ENCODE measurements at places on chromosomes 3 and 15.

DNA sequence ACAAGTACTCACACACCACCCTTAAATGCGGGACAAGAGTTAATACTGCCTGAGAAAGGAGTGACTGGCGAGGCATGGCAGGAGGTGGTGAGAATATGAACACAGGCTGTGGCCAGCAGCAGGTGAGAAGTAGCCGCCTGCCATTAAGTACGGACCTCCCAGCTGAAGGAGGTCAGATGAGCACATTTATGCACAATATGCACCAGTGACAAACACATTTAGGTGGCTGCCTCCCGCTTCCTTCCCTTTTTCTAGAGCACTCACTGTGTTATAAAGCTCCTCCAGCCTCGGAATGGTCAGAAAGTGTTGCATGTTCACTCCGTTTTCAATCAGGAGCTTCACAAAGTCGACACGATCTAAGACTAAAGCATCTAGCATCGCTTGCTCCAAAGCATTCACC lies 52.4 kb downstream of the TRPM1 start:
- DNase-seq = no peak

DNA sequence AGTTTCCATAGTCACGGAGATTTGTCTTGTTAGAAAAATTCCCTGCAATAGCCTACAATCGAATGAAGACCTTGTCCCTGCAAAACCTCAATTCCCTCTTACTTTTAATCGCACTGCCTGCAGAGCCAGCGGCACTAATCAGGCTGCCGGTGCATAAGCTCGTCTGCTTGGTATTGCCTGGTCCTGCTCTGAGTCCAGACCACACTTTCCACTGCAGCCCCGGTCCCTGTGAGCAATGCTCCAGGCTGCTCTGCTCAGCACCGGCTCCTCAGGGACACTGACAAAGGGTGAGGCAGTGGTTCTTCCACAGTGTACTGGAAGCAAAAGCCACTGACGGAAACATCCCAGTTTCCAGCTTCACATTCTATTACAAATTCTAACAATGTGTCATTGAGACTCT lies 164.3 kb downstream of the OCA2 start:
- no peak for DNase-seq

DNA sequence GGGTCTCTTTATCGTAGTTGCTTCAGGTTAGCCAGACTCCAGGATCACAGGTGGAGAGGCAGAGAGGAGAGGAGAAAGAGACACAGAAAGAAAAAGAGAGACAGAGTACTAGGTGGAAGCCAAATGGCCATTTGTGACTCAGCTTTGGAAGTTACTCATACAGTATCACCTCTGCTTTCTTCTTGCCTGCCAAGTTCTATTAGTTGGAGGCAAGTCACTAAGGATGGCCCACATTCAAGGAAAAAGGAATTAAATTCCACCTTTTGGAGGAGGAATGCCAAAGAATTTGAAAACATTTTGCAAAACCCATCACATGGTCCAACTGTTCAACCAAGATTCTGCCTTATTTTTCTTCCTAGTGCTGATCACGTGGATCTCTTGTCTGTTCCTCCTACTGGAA lies 291.1 kb downstream of the CHL1 start:
- no peak for DNase-seq

DNA sequence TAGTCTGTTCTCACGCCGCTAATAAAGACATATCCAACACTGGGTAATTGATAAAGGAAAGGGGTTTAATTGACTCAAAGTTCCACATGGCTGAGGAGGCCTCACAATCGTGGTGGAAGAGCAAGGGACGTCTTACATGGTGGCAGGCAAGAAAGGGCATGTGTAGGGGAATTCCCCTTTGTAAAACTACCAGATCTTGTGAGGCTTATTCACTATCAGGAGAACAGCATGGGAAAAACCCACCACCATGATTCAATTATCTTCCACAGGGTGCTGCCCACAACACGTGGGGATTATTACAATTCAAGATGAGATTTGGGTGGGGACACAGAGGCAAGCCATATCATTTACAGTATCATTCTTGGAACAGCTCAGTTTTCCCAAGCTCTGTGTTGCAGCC lies 268.0 kb downstream of the SUCLG2 start:
- DNase-seq = no peak

- no peak for DNase-seq
These were observed 46.2 kb downstream of the PTH1R start for GRCh38 chr3:46923559-46924350.

- no peak for DNase-seq
These were observed 33.5 kb downstream of the HMCES start for GRCh38 chr3:129312021-129312639.

GRCh38 chr3:46900007-46900292 lies 22.4 kb downstream of the PTH1R start:
- DNase-seq = peak; percentile 67

DNA sequence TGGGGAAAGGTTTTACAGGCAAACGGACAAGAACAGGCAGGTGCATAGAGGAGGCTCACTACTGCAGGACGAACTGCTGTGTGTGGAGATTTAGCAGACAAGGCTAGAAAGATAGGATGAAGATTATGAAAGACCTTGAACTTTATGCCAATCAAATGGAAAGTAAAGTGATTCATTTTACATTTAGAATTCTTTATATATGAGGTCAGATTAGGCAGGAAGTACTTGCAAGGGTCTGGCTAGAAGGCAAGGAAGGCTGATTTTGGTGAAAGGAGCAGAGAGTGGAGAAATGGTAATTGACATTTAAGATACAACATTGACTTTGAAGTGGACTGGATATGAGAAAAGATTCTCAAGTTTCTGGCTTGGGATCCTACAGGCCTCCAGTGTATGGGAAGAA lies 33.6 kb downstream of the PLSCR4 start:
- no peak for DNase-seq

DNA sequence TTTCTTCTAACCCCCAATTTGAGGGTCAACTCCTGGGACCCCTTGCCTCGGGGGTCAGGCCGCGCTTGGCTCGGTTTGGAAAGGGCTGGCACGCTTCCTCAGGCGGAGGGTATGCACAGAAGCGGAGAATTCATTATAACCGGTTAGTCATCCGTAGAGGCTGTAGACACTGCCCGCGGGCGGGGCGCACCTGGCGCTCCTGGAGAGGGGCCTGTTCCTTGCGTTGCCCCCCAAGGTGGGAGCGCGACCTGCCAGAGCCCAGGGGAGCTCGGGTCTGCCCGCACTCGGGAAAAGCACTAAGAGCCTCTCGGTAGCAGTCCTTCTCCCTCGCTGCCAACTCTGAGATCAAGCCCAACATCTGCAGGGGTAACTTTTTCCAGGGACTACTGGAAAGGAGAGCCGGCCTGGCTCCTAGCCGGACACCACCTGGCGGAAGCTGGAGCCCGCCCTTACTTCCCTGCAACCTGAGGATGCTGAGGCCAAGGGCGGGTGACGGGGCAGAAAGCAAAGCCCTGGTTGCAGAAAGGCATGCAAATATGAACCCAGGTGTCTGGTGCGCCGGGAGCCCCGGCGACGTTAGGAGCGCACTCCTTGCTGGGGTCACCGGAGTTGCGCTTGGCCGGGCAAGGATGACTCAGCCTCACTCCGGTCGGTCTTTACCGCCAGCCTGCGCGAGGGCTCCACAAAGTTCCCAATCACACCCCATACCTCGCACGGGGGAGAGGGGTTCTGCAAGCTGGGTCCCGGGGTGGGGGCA lies 1.5 kb upstream of the CACNA2D3 start:
- peak; percentile 38 for DNase-seq

DNA sequence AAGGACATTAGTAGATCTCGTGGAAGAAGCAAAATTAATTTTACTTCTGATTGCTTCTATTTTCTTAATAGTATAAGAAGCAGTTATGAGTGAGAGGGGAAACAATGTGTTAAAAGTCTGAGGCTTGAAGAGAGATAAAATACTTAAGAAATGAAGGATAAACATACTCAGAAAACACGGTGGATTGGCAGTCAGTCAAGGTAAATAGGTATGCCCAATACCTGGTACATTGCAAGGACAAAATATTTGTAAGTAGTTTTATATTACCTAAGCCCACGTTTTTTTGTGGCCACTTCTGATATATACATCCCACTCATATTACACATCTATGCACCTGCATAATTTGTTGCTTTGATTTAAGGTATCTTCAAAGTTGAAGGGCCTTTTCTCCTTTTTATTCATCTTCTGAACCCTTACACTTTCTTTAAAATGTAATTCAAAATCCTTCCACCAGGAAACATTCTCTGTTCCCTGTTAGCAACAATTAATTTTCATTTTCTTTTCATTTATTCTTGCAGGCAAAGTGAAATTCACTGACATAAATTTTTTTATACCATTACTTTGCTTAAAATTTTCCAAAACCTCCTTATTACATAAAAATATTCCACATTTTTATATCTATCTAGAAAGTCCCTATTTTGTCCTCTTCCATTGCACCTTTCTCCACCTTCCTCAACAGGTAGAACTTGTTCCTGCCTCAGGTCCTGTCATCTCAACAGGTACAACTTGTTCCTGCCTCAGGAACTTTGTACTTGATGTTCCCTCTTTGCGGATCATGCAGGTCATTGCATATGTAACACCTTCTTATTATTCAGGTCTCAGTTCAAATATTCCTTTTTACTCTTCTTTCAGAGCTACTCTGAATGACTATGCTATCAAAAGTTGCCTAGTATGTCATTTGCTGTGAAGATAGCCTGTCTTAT lies 755.7 kb upstream of the ALCAM start:
- DNase-seq = no peak

GRCh38 chr3:129525341-129525968 lies 3.0 kb upstream of the RHO start:
- no peak for DNase-seq

- no peak for DNase-seq
These were observed 10.5 kb downstream of the GABRG3 start for GRCh38 chr15:26981492-26981891.

DNA sequence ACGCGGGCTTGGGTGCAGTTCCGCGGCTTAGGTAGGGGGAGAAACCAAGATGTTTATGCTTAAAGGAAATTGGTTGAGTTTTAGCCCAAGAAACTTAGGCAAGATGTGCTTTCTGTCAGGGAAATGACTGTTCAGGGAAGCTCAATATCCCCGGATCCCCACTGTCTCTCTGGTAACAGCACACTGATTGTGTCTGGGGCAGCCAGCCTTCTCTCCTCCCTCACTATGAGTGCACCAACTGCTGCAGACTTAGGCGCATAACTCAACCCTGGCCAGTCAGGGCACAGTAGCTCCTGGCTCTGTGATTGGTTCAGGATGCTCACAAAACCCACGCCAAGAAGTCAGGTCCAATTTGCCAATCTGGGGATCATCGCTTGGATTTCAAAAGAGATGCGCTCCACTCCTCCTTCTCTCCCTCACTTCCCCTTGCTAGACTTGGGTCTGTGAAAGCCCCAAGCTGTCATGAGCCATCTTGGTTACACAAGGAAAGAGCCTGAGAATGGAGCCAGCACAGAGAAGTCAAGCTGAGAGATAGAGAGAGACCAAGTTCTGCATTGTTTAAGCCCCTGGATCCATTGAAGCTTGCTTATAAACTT lies 42.5 kb upstream of the CACNA2D3 start:
- DNase-seq = no peak

DNA sequence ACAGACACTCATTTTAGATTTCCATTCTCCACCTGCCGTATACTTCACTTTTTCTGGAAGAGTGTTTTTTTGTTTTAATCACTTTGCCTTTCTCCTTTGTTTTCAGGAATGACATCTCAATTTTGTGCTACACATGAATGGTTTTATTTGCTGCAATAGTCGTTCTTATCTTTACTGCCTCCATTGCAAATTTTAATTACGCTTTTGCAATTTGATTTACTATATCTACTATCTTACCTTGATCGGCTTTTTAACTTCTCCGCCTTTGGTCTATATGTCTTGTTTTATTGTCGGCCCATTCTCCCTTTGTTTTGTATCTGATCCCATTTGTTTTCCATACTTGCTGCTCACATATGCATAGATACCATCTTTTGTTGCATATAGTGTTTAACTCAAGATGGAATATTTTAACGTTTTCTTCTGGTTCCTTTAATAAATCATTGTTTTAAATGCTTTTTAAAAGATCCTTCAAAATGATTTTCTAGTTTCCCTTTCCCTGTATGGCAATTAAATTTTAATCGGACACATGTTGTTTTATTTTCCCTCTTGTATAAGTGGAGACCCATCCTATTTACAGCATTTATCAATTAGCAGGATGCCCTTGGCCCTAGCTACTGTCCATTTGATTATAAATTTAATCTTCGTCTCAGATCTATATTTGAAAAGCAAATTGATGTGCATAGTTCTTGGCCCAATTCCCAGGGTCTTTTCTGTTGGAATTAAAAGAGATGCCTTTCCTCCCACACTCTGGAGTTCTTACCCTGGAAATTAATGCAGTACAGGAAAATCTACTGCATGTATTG lies 97.2 kb upstream of the CNTN4 start:
- DNase-seq = no peak

- no peak for DNase-seq
These were observed 86.7 kb downstream of the MAGI1 start for GRCh38 chr3:65951836-65952505.

GRCh38 chr3:34889641-34890040 lies 749.7 kb upstream of the ARPP21 start:
- DNase-seq = no peak

DNA sequence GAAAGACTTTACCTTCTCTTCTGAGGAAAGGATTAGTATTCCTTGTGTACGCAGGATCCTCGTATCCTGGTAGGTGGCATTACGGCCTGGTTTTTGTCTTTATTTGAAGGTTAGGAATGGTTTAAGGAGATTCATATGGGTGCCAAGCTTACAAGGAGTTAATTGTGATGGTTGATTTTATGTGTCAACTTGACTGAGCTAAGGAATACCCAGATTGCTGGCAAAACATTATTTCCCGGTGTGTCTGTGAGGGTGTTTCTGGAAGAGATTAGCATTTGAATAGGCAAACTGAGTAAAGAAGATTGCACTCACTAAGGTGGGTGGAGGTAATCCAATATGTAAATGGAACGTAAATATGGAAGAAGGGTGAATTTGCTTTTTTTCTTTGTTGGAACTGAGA lies 44.4 kb upstream of the ABI3BP start:
- DNase-seq = no peak

DNA sequence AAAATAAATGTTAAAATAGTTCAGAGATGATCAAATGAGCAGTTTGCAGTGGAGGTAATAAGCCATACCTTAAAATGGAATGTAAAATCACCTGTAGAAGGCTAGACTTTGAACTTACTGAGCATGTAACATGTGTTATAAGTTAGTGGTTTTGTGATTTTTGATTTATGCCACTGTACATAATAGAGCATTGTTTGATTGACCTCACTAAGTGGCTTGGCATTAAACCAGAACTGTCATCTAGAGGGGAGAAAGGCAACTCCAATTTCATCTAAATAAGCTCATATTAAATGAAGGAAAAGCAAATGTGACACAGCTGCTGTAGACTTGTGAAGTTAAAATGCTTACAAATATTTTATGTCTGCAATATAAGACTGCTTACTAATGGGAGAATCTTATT lies 387.9 kb downstream of the ZIC1 start:
- no peak for DNase-seq

DNA sequence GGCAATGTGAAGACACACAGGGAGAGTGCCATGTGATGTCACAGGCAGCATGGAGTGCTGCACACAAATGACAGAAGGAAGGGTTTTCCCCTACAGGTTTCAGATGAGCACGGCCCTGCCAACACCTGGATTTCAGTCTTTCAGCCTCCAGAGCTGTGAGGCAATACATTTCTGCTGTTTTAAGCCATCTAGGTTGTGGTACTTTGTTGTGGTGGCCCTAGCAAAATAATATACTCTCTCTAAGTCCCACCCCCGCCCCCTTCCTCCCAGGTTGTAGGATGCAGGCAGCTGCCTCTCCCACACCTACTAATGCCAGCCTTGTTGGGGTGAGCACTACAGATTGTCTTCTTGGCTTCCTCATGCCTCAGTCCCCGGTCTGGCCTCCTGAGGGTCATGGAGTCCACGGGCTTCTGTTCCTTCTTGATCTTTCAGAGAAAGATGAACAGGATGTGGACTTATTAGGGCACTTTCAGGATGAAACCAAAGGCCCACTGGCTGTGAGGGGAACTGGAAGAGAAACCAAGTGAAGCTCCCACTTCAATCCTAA lies 180.0 kb downstream of the CD47 start:
- no peak for DNase-seq

Data from femur (tissue), 1 donor.